ENCODE measurements at places on chromosomes 13 and 19. TPM values are rescaled to one million over a fixed set of nuclear protein-coding genes. Genes with fewer than 3 reads are reported as not detected.
A peak's percentile ranks its signal among the peaks of the same experiment; 100 is the strongest.

Gene EFNB2
- total RNA-seq = 30.9 TPM

Gene HIF3A
- total RNA-seq = 0.98 TPM

Gene DDX49
- 51.9 TPM for total RNA-seq

Gene ATP4B
- not detected for total RNA-seq

Gene EHD2
- total RNA-seq = 60.5 TPM

GRCh38 chr13:28339419-28339818 lies 155.5 kb downstream of the FLT1 start:
- H3K27ac ChIP-seq = no peak overlapping the region
- peaks cover 5% of the 10 kb centered on the region for H3K4me1 ChIP-seq
- no peak overlapping the region for H3K4me3 ChIP-seq
- DNase-seq = no peak
- no peaks in the 10 kb centered on the region for H3K36me3 ChIP-seq

- H3K27me3 ChIP-seq = no peaks in the 10 kb centered on the region
- H3K27ac ChIP-seq = peak overlapping the region; percentile 75
- H3K4me3 ChIP-seq = peak overlapping the region; percentile 85
- no peak for DNase-seq
- H3K4me1 ChIP-seq = peaks cover 21% of the 10 kb centered on the region
Observed at GRCh38 chr19:677601-678436, 1.6 kb downstream of the FSTL3 start.

DNA sequence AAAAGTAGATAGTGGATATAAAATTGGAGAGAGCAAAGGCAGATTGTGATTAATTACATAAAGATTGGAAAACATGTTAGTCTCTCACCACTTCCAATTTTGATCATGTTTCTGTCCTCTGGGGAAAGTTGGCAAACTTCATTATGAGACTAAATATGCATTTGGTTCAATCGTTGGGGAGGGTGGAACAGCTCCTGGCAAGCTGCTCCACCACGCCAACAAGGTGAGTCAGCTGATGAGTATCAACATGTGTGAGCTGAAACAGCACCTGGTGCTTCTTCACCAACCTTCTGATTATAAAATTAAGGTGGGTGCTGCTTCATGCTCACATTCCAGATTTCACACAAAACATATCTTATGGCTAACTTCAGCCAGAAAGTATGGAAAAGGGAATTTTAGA lies 1784.6 kb downstream of the SLITRK5 start:
- no peak overlapping the region for H3K27ac ChIP-seq
- no peaks in the 10 kb centered on the region for H3K36me3 ChIP-seq
- H3K4me1 ChIP-seq = no peaks in the 10 kb centered on the region
- no peak overlapping the region for H3K4me3 ChIP-seq
- H3K27me3 ChIP-seq = no peaks in the 10 kb centered on the region

- no peaks in the 10 kb centered on the region for H3K36me3 ChIP-seq
- no peak for DNase-seq
- peaks cover 24% of the 10 kb centered on the region for H3K4me1 ChIP-seq
- no peak overlapping the region for H3K27ac ChIP-seq
- H3K27me3 ChIP-seq = no peaks in the 10 kb centered on the region
Observed at GRCh38 chr19:47511128-47511517, 3.7 kb downstream of the NAPA start.

- no peak overlapping the region for H3K4me3 ChIP-seq
- H3K27me3 ChIP-seq = no peaks in the 10 kb centered on the region
- H3K36me3 ChIP-seq = no peaks in the 10 kb centered on the region
- H3K4me1 ChIP-seq = peaks cover 7% of the 10 kb centered on the region
- H3K27ac ChIP-seq = no peak overlapping the region
Observed at GRCh38 chr19:296476-297225, 5.4 kb upstream of the PLPP2 start.

GRCh38 chr13:111900390-111901131 lies 166.4 kb upstream of the SOX1 start:
- H3K27ac ChIP-seq = no peak overlapping the region
- H3K4me1 ChIP-seq = no peaks in the 10 kb centered on the region
- H3K4me3 ChIP-seq = no peak overlapping the region
- no peak for DNase-seq
- no peaks in the 10 kb centered on the region for H3K36me3 ChIP-seq
- H3K27me3 ChIP-seq = no peaks in the 10 kb centered on the region

DNA sequence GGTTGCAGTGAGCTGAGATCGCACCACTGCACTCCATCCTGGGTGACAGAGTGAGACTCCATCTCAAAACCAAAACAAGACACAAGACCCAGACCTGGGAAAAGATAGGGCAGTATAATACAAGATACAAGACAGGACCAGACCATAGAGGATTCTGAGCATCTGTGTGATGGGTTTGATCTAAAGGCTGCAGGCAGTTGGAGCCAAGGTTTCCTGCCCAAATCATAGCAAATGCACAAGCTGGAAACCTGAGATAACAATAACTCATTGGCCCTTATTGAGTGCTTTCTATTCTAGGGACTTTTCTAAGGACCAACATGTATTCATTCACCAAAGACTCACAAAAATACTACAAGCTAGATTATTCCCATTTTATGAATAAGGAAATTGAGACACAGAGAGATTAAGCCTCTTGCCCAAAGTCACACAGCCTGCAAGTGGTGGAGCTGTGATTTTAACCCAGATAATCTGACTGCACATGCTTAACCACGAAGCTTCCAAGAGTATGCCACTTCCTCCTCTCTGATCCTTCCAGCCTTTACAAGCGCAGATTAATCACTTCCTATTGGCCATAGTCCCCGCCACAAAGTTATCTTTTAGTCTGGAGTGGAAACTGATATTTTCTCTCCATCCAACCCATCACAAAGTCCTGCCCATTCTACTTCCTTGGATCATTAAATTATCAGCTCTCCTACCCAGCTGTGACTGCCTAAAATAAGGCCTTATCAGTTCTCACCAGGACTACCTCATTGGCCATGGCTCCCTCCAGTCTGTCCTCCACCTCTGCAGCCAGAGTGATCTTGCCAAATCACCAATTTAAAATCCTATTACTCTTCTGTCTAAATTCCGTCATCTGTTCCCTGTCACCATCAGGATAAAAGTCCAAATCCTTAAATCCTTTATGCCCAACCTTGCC lies 147.2 kb downstream of the FLT1 start:
- H3K4me1 ChIP-seq = no peaks in the 10 kb centered on the region
- no peak overlapping the region for H3K4me3 ChIP-seq
- H3K27ac ChIP-seq = no peak overlapping the region
- no peaks in the 10 kb centered on the region for H3K27me3 ChIP-seq

DNA sequence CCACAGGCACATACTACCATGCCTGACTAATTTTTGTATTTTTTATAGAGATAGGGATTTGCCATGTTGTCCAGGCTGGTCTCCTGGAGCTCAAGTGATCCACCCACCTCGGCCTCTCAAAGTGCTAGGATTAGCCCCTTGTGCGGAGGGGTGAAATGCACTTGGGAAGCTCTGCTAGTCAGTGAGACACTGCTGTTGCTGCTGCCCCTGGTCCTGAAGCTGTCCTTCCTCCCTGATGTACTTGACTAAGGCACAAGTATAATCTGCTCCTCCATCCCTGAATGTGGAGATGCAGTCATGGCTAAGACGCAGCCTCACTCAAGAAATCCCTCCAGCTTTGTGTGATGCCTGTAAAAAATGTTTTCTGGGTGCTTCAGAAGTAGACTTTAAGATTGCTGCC lies 124.5 kb downstream of the KCTD15 start:
- no peak overlapping the region for H3K4me3 ChIP-seq
- H3K36me3 ChIP-seq = no peaks in the 10 kb centered on the region
- DNase-seq = no peak

- H3K27me3 ChIP-seq = no peaks in the 10 kb centered on the region
- H3K4me1 ChIP-seq = no peaks in the 10 kb centered on the region
- H3K4me3 ChIP-seq = no peak overlapping the region
Observed at GRCh38 chr19:58345558-58345957, 7.7 kb downstream of the A1BG start.

GRCh38 chr13:112887151-112887550 lies 81.9 kb upstream of the MCF2L start:
- no peak for DNase-seq
- no peak overlapping the region for H3K4me3 ChIP-seq
- no peak overlapping the region for H3K27ac ChIP-seq
- peaks cover 6% of the 10 kb centered on the region for H3K36me3 ChIP-seq
- no peaks in the 10 kb centered on the region for H3K27me3 ChIP-seq

GRCh38 chr13:39047560-39047959 lies 9.3 kb downstream of the NHLRC3 start:
- no peak overlapping the region for H3K4me3 ChIP-seq
- no peaks in the 10 kb centered on the region for H3K27me3 ChIP-seq
- DNase-seq = no peak
- H3K4me1 ChIP-seq = no peaks in the 10 kb centered on the region
- no peak overlapping the region for H3K27ac ChIP-seq

- H3K4me3 ChIP-seq = peak overlapping the region; percentile 41
- peak overlapping the region; percentile 43 for H3K27ac ChIP-seq
- peaks cover 28% of the 10 kb centered on the region for H3K4me1 ChIP-seq
- DNase-seq = no peak
- no peaks in the 10 kb centered on the region for H3K27me3 ChIP-seq
- H3K36me3 ChIP-seq = no peaks in the 10 kb centered on the region
Observed at GRCh38 chr19:51065221-51065960, 499 bp upstream of the KLK13 start.

DNA sequence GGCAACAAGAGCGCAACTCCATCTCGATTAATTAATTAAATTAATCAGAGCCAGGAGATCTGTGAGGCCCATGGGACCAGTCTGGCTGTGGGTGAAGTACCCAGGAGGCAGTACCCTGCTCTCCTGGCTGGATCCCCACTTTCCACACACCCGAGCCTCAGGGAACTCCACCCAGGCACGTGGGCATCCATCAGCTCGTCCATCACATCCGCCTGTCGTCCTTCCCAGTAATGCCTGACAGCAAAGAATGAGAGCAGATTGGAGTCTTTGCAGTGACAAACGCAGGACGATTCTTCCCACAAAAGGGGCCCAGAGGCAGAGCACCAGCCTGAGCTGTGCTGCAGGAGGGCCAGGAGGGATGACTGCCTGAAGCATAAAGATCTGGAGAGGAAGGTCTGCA lies 35.8 kb downstream of the VSTM2B start:
- peaks cover 28% of the 10 kb centered on the region for H3K27me3 ChIP-seq
- no peak overlapping the region for H3K27ac ChIP-seq
- no peak overlapping the region for H3K4me3 ChIP-seq
- no peak for DNase-seq
- H3K36me3 ChIP-seq = no peaks in the 10 kb centered on the region
